ENCODE measurements at places on chromosomes 3 and 15. TPM values are rescaled to one million over a fixed set of nuclear protein-coding genes. Genes with fewer than 3 reads are reported as not detected.

Gene CYP11A1
- 2.4 TPM for total RNA-seq

Gene IFT80
- 39.6 TPM for total RNA-seq

Gene GPR149
- total RNA-seq: not detected

Gene CPNE9
- total RNA-seq: 0.29 TPM

Gene MEX3B
- 0.55 TPM for total RNA-seq

Gene MRPS11
- total RNA-seq: 46.9 TPM

Gene C2CD4B
- total RNA-seq: 2.8 TPM

Gene CACNA2D2
- total RNA-seq: 2.6 TPM

Gene LRRN1
- 4.7 TPM for total RNA-seq

Gene SYNPR
- total RNA-seq: not detected

Gene CMSS1
- total RNA-seq: 41.9 TPM

Gene FOXB1
- not detected for total RNA-seq

Gene DPH3
- 16.6 TPM for total RNA-seq

Gene CHRNB4
- total RNA-seq: 0.57 TPM
